ENCODE measurements at places on chromosomes 7 and 10.

GRCh38 chr7:86785641-86786040 lies 141.9 kb downstream of the GRM3 start:
- no peak for DNase-seq

- no peak for DNase-seq
These were observed 184.7 kb downstream of the DIP2C start for GRCh38 chr10:504806-505205.

DNA sequence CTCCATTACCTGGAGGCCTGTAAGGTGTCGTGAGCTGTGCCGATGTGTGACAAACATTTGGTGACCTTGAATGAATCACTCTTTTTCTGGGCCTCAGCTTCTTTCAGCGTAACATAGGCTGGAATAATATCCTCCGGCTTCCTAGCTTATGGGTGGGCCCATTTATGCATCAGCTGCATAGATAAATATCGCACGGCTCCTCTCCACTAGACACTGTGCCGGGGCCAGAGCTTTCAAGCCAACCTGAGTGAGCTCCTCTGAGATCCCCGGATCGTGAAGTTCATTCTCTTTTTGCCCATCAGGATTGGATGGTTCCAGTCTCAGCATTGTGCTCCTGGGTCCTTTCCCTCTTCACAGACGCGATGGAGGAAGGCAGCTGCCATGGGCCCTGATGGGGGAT lies 574.3 kb upstream of the FOXK1 start:
- DNase-seq, result no peak

- DNase-seq, result no peak
These were observed 4.6 kb downstream of the SORCS1 start for GRCh38 chr10:107159871-107160270.

DNA sequence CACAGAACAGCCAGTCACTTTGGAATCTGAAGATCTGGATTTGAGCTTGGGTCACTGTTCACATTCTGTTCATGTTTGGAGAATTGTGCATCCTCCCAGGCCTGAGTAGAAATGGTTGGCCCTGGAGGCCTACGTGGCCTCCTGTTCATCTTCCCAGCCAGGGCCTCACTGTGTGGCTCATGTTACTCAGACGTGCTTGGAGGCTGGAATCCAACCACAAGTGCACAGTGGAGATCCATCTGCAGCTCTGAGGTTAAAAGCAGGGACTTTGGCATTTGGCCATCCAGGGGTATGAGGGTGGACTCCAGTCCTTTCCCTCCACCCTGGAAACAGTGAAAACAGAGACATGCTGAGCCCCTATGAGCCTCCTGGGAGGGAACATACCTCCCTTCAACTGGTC lies 709.0 kb upstream of the IGFBP3 start:
- no peak for DNase-seq

- no peak for DNase-seq
These were observed 11.4 kb downstream of the ACTR1A start for GRCh38 chr10:102491136-102491535.

DNA sequence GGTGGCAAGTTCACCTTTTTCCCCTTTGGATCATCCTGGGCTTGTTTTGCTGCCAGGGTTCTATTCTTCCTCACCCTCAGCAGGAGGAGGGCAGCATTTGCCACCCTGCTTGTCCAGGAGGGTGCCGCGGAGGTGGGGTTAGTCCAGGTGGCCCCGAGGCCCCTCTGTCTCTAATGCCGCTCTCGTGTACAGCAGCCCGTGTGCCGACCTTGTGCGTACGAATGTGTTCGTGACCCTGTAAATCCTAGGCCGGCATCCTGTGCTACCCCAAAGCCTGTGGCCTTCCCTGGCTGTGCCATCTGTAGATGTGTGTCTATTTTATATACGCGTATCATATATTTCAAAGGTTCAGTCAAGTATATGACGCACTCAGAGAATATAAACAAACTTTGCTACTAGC lies 10.6 kb downstream of the IQCE start:
- DNase-seq, result no peak
